ENCODE measurements at places on chromosomes 16 and 17.
A peak's percentile ranks its signal among the peaks of the same experiment; 100 is the strongest.

- peak; percentile 61 for DNase-seq
Measured at GRCh38 chr16:19175492-19176262, 7.6 kb downstream of the SYT17 start.

DNA sequence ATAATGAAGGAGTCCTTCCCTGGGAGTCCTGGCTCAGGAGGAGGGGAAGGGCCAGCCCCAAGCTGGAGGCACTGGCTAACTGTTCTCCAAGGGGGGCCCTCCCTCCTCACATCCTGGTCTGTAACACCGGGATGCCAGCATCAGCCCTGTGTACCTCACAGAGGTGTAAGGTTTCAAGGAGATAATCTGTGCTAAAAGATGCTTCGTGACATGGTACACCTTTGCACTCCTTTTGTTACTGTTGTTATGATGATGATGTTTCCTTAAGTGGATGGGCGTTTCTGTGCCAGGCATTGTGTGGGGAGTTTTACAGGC, 236.7 kb upstream of the TNRC6C start:
- DNase-seq = no peak

DNA sequence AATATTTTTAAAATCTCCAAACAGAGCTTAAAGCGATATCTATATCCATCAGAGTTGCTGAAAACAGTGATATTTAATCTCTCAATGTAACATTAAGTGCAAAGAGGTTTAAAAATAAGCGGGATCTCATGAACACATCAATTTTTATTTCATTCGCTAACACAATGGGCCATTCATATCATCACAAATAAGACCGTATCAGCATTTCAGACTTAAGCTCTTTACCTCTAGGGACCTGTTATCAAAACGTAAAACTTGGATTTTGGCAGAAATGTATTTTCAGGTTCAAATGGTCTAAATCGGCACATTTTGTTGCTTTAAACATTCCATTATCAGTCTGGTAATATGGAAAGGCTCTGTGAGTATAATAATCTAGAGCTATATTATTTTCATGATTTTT, 77.9 kb downstream of the TOX3 start:
- DNase-seq = no peak

DNA sequence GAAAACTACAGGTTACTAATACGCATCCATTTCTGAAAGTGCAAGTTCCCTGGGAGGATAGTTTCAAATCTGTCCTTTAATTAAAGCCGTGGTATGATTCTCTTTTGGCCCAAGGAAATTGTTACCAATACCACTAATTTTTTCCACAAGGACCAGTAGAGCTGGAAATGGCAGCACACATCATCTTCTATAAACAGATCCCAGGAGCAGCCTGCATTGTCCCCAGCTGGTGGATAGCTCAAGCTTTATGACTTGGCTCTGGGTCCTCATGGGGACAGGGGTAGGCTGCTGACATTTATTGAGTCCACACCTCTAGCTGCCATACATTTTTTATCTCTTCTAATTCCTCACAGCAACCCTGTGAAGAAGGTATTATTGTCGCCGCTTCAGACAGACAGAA, 35.8 kb upstream of the BHLHA9 start:
- DNase-seq = no peak

Data from suppressor macrophage treated with lipopolysaccharide for 4 hours (primary cell).